ENCODE measurements at places on chromosomes 2 and 18.

- DNase-seq: no peak
Observed at GRCh38 chr18:55300936-55301531, 287.0 kb downstream of the TCF4 start.

DNA sequence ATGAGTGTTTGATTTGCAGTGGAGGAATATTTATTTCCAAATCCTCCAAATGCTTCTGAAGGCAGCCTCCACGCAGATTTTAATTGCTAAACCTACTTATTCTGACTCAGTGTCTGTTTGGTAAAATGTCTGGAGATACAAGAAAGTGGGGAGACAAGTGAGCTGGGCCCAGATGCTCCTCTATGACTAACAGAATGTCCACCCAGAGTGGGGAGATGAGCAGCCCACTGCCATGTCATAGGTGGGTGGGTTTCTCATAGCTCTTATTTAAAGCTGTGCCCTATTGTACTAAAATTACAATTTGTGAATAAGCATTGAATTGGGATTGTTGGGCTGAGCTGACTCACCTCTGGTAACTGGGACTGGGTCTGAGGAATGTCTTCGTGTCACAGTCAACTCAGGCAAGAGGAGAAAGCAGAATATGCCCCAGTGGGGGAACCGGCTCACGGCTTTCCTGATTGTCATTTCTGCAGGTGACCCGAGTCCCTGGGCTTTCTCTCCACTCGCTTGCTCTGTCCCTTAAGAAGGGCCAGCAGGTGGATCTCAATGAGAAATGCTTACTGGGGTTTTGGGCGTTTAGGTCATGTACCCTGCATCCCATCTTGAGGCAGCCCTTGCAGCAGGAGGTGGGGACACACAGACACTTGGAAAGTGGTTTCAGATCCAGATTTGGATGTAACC, 116.3 kb upstream of the SPRED2 start:
- no peak for DNase-seq

GRCh38 chr18:13568443-13569392, 157.6 kb downstream of the FAM210A start:
- DNase-seq: no peak

GRCh38 chr18:3383381-3383915, 66.5 kb upstream of the TGIF1 start:
- DNase-seq: no peak

DNA sequence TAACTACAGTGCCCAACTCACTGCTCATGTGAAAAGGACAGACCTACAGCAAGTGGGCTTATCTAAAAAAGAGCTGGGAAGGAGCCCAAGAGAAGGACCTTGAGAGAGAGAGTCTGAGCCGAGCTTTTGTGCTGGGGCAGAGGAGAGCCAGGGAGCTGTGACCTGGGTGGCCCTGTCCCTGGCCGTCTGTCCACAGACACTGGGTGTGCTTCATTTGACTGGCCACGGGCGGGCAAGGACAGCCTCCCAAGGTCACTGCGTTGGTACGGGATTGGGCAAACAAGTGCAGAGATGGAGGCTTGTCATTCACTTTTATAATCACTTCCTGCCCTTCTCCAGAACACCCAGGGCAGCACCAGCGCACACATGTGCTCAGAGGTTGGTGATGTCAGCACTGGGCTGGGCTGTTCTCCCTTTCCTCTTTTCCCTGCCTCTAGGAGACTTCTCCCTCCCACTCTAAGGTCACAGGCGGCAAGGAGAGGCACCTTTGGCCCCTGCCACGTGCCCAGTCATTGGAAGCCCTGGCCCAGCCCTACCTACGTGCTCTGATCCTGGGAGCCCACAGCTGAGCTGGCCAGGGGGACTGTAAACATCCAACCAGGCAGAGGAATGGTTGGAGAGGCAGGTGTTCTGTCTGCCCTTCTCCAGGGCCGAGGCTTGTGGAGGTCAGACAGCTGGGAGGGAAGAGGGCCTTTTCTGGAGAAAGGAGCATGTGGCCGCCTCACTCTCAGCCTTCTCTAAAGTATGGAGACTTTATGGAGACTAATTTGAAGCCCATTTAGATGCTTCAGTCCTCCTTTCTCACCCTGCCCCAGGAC, 6.4 kb upstream of the PSD4 start:
- DNase-seq: no peak

DNA sequence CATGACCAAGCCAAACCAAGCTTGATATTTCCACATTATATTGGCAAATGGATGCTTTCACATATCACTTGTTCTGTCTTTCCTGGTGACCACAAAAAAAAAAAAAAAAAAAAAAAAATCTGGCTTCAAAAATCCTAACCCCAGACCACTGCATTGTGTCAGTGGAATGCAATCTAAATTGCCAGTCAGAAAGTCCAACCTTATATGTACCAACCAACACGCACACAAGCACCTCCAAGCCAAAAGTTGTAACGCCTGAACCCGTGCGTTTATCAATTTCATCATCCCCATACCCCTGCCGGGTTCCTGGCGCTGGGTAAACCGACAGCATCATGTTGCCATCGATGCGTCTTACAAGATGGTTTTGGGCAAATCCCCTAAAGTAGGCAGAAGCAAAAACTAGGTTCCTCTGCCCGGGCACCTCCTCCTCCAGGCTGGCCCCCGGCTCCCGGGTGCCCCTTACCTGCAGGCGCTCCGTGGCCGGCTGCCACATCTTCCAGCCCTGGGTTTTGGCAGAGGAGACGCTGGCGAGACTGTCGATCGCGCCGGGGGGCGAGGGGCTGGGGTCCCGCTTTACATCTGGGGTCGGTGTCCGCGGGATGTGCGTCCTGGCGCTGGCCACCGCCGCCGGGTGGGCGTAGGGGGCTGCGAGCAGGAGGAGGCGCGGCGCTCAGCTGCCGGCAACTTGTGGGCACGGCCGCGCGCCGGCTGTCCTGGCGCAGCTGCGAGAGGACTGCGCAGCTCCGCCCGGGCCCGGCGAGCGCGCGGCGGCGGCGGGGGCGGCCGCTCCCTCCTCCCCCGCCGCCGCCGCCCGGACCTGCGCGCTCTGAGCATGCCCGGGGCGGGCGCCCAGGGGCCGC, at the start of gene PID1:
Gene PID1, minus strand, starts transcription at position 737 of the 860 bp plus-strand sequence. Its CDS starts 244 bp downstream, at position 493.
- DNase-seq: no peak
